GM23338 (cell line): ENCODE measurements at places on chromosomes 4 and X.

- H3K4me3 ChIP-seq = no peak overlapping the region
- peaks cover 5% of the 10 kb centered on the region for H3K4me1 ChIP-seq
- H3K27ac ChIP-seq = no peak overlapping the region
- H3K27me3 ChIP-seq = no peaks in the 10 kb centered on the region
Observed at GRCh38 chrX:108299101-108299591, 139.1 kb downstream of the COL4A6 start.

- no peaks in the 10 kb centered on the region for H3K4me1 ChIP-seq
- DNase-seq = no peak
- no peak overlapping the region for H3K27ac ChIP-seq
- H3K4me3 ChIP-seq = no peak overlapping the region
- H3K27me3 ChIP-seq = peaks cover 23% of the 10 kb centered on the region
- no peaks in the 10 kb centered on the region for H3K36me3 ChIP-seq
Observed at GRCh38 chrX:29215251-29215650, 628.0 kb downstream of the IL1RAPL1 start.

DNA sequence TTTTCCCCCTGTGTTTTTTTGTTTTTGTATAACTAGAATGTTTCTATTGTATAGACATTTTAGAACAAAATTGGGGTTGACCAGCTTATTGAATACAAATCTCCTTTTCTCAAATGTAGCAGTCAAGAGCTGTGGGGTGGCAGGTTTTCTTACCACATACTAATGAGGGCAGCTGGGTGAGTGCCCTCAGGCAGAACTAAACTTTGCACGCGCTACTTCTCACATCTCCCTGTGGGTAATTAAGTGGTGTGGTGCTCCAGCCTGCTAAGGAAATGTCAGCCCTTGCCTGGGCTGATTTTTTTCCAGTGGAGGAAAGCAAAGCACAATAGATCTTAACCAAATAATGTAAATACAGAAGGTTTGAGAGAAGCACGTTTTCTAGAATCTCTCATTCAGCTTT lies 717.6 kb upstream of the TENM3 start:
- H3K4me1 ChIP-seq = peaks cover 18% of the 10 kb centered on the region
- H3K4me3 ChIP-seq = no peak overlapping the region
- no peaks in the 10 kb centered on the region for H3K27me3 ChIP-seq
- H3K27ac ChIP-seq = no peak overlapping the region
- no peak for DNase-seq

GRCh38 chrX:48493890-48494364 lies 14.9 kb upstream of the PORCN start:
- H3K36me3 ChIP-seq = no peaks in the 10 kb centered on the region
- no peaks in the 10 kb centered on the region for H3K4me1 ChIP-seq
- no peak overlapping the region for H3K27ac ChIP-seq
- no peak overlapping the region for H3K4me3 ChIP-seq
- DNase-seq = peak; percentile 77
- H3K27me3 ChIP-seq = no peaks in the 10 kb centered on the region

- H3K36me3 ChIP-seq = no peaks in the 10 kb centered on the region
- no peak overlapping the region for H3K4me3 ChIP-seq
- H3K27ac ChIP-seq = no peak overlapping the region
- no peaks in the 10 kb centered on the region for H3K27me3 ChIP-seq
Observed at GRCh38 chrX:18286322-18286831, 65.7 kb upstream of the BEND2 start.

DNA sequence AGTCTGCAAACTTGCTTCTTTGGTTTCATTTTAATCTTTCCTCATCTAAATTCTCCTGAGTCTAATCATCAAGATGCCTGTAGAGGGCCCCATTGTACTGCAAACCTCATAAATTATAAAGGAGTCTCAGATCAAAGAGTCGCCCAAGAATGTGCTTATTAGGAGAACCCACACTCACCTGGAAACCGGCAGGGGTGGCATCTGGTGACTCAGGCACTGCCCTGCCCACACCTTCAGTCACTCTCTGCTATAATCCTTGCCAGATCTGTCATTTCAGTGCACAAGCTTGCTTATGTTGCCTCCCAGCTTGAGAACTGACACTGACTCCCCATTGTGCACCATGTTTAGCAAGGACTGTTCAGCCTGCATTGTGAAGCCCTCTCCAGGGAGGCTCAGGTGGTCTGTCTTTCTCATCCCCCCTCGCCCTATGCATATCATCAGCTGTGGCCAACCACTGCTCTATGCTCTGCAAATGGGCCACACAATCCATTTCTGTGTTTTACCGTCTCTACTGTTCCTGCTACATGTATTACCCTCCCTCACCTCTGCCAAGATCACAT lies 12.4 kb downstream of the EPGN start:
- peak; percentile 90 for DNase-seq
- H3K36me3 ChIP-seq = no peaks in the 10 kb centered on the region
- H3K27ac ChIP-seq = no peak overlapping the region

DNA sequence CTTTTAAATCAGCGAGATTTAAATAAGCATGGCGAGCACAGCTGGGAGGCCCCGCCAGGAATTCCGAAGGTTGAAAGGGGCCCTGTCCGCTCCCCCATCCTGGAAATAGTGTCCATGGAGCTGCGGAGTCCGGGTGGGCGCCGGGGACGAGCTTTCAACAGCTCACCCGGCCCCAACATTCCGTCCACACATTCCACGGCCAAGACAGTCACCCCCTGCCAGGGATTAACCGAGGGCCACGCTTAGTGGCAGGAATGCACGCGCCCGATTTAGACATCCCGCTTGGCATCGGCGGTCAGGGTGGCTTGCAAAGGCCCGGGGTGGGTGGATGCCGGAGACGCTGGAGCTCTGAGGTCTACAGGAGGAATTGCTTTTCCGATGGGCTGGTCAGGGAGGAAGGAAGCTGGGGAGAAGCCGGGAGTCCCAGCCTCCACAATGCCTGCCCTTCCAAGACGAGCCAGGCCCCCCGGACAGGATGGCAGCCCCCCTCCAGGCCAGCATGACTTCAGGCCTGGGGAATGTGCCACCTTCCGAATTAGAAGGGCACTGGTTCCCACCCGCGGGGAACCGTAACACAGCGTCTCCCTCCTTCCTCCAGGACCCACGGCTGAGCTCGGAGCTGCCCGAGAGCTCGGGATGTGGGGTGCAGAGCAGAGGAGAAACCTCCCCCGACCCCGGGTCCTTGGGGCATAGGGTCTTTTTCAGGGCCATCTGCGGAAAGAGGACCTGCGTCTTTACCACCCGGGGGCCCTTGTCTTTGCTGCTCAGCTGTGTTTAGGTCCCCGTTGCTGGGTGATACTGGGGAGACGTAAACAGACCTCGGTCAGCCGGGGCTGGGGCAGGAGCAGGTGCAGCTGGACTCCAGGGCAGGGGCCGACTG lies 26.9 kb upstream of the PPP2R3B start:
- DNase-seq = peak; percentile 81
- peak overlapping the region; percentile 93 for H3K27ac ChIP-seq
- H3K27me3 ChIP-seq = no peaks in the 10 kb centered on the region
- H3K36me3 ChIP-seq = peaks cover 4% of the 10 kb centered on the region; the same call in 1 of the 2 replicates
- peaks cover 18% of the 10 kb centered on the region for H3K4me1 ChIP-seq

GRCh38 chr4:4720646-4721045 lies 138.8 kb upstream of the MSX1 start:
- no peak for DNase-seq
- no peak overlapping the region for H3K4me3 ChIP-seq
- H3K27me3 ChIP-seq = no peaks in the 10 kb centered on the region
- H3K4me1 ChIP-seq = peaks cover 9% of the 10 kb centered on the region
- no peak overlapping the region for H3K27ac ChIP-seq

DNA sequence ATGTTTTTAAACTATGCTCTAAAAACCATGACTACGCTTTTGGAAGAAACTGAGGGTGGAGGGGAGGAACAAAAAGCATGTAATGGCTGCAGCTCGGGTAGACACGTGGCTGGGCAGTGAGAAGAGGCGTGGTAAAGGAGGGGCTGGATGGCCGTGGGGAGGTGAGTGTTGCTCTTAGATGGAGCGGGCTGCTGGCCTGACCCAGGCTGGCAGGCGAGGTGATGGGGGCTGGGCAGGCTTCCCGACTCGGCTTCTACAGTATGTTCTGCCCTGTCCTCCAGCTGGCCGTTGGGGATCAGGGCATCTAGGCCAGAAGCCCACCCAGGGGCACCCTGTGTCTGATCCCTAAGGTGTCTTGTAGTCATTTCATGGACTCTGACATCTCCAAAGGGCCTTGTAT lies 60.7 kb downstream of the EFHC2 start:
- H3K4me3 ChIP-seq = no peak overlapping the region
- no peak for DNase-seq
- H3K27ac ChIP-seq = no peak overlapping the region
- H3K4me1 ChIP-seq = no peaks in the 10 kb centered on the region

- no peak overlapping the region for H3K4me3 ChIP-seq
- no peaks in the 10 kb centered on the region for H3K27me3 ChIP-seq
- no peak overlapping the region for H3K27ac ChIP-seq
- no peak for DNase-seq
- no peaks in the 10 kb centered on the region for H3K36me3 ChIP-seq
Observed at GRCh38 chrX:148535639-148536038, 35.2 kb downstream of the AFF2 start.

- H3K27me3 ChIP-seq = no peaks in the 10 kb centered on the region
- H3K4me3 ChIP-seq = no peak overlapping the region
- peaks cover 15% of the 10 kb centered on the region for H3K36me3 ChIP-seq
- no peaks in the 10 kb centered on the region for H3K4me1 ChIP-seq
- no peak overlapping the region for H3K27ac ChIP-seq
- DNase-seq = no peak
Observed at GRCh38 chr4:44777115-44777514, 50.8 kb upstream of the GNPDA2 start.
